ENCODE measurements at places on chromosomes 5 and 9.

DNA sequence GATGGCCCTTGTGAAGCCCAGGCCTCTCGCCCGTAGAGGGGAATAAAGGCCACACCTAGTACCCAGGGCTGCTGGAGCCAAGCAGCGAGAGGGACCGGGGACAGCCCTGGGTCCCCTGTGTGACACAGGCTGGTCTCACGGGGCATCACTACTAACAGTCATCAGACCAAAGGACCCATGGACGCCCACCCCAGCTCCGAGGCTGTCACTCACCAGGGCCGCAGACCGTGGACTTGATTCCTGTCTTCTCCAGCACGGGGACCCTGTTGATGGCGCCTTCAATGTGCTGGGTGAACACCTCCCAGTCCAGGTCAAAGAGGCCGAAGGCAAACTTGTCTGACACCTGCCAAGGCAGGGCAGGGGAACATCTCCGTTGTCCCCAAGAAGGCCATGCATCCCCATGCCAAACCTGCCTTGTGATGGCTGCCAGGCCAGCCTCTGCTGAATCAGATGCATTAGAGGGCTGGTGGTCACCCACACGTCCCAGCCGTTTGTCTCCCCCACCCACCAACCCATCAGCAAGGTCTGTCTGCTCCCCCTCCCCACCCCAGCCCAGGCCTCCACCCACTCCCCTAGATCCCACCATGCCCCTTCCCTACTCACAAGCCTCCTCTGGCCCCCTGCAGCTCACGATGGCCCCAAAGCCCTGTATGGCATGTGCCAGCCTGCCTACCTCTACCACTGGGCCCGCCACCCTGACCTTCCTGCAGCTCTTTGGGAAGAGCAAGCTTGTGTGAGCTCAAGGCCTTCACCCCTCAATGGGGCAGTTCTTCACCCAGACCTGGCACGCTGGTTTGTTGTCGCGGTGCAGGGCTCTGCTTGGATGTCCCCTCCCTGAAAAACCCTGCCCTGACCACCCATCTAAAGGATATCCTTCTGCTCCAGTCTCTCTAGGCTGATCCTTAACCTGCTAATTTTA lies 20.8 kb downstream of the SARDH start:
- no peak for DNase-seq

GRCh38 chr5:26869781-26870180 lies 168.6 kb downstream of the CDH9 start:
- DNase-seq: no peak

- no peak for DNase-seq
Measured at GRCh38 chr5:155343468-155343867, 329.9 kb downstream of the KIF4B start.

- no peak for DNase-seq
Measured at GRCh38 chr5:1431896-1432295, 13.3 kb downstream of the SLC6A3 start.

DNA sequence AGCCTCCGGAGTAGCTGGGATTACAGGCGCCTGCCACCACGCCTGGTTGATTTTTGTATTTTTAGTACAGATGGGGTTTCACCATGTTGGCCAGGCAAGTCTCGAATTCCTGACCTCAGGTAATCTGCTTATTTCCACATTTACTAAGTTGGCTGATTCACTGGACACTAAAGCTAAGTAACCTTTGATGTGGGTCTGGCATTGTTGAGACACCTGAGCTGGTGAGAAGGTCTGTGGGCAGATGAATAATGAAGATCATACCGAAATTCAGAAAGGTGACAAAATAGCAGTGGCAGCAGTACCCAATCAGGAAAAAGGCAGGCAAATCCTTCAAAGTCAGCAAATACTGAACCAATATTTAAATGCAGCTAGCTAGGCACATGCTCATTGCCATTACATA lies 210.6 kb upstream of the ZNF608 start:
- no peak for DNase-seq

GRCh38 chr9:16103620-16104397 lies 551.0 kb downstream of the CCDC171 start:
- DNase-seq: no peak

DNA sequence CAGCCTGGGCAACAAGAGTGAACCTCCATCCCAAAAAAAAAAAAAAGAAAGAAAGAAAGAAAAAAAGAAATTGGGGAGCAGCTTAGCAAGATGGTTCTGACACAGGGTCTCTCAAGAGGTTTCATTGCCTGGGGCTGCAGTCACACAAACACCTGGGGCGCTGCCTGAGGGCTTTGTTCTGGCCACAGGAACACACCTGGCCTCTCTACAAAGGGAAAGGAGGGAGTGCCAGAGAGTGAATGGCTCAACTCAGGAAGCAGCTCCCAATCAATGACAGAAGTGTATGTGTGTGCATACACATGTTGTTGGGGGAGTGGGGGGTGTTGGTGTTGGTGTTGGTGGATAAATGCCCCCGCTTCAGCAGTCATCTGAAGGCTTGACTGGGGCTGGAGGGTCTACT lies 32.4 kb upstream of the CTNNA1 start:
- no peak for DNase-seq

Data from 8988T (cell line).